ENCODE measurements at places on chromosomes 6 and 20.

- DNase-seq = no peak
Measured at GRCh38 chr6:167833396-167833763, 6.7 kb downstream of the AFDN start.

DNA sequence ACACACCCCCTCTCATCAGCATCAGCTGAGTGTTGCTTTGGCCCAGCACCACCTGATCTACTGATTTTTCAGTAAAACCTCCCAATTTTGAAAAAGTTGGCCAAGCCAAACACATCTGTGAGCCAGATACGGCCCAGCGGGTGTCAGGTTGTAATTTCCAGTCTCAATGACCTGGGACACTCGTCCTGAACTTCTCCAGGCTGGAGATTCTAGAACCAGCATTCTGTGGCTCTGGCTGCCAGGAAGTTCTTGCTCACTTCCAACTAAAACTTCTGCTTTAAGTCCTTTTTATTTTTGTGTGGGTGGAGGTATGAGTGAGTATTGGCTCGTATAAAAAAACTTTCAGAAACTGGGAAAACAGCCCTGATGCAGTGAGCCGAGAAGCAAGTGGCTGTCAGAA is 5.1 kb downstream of the KIAA1755 start:
- DNase-seq = no peak

GRCh38 chr20:32241807-32242206 is 34.1 kb downstream of the POFUT1 start:
- DNase-seq = no peak

GRCh38 chr6:124223611-124224345 is 420.1 kb downstream of the NKAIN2 start:
- DNase-seq = no peak

GRCh38 chr6:17281100-17281496 is at the start of gene RBM24:
Gene RBM24, plus strand, starts transcription at chr6:17281361. Its CDS starts 221 bp downstream, at chr6:17281582.
- no peak for DNase-seq

- no peak for DNase-seq
Measured at GRCh38 chr6:139010674-139011073, 17.9 kb upstream of the ABRACL start.

DNA sequence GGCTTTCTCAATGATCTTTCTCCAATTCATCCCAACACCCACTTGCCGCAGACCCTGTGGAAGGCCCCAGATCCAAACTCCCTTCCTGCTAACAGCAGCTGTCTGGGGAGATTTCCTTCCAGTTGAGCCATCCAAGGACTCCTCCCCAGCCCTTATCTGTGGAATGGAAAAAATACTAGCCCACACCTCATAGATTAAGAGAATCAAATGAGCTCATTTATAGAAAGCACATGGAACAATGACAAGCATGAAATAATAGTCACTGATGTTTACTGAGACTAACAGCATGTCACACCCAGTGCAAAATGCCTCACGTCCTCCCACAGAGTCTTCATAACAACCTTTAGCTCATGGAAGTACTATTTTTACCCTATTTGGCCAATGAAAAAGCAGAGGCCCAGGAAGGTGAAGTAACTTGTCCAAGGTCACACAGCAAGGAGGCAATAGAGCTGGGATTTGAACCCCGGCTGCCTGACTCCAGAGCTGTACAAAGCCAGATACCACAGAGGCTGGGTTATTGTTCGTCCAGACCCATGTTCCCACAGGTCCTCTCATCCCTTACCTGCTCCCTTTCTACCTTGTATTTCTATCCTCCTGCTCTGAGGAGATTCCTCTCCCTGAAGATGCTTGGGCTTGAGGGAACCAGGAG is 23.4 kb upstream of the PTGIS start:
- DNase-seq = no peak

- no peak for DNase-seq
Measured at GRCh38 chr6:157967020-157967419, 14.6 kb upstream of the SYNJ2 start.

DNA sequence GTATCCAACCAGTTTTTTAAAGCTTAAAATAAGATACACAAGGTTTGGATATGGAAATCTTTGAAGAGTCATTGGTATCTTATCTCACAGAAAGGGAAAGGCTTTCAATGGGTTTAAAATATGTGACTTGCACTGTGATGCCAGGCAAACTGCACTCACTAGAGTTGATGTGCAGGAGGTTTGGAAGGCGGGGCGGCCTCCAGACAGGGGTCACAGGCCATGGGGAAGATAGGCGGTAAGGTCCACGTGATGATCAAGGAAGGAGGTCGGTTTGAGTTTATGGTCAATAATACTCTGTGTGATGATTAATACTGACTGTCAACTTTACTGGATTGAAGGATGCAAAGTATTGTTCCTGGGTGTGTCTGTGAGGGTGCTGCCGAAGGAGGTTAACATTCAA is 9.5 kb upstream of the RAMACL start:
- no peak for DNase-seq

DNA sequence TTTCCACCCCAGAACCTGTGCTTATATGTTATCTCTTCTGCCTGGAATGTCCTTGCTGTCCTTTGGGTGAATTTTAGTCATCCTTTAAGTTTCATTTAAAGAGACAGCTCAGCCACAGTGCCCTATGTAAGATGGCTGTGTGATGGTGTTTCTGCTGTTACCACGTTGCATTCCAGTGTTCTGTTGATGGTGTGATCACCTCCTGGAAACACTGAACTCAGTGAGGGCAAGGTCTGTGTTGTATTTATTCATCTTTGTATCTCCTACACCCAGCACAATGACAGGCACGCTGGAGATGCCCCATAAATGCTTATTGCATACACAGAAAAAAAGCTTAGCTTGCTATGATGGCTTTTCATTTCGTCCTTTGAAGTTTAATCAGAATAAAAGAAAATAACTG is 102.5 kb downstream of the MAP3K7 start:
- DNase-seq = no peak

DNA sequence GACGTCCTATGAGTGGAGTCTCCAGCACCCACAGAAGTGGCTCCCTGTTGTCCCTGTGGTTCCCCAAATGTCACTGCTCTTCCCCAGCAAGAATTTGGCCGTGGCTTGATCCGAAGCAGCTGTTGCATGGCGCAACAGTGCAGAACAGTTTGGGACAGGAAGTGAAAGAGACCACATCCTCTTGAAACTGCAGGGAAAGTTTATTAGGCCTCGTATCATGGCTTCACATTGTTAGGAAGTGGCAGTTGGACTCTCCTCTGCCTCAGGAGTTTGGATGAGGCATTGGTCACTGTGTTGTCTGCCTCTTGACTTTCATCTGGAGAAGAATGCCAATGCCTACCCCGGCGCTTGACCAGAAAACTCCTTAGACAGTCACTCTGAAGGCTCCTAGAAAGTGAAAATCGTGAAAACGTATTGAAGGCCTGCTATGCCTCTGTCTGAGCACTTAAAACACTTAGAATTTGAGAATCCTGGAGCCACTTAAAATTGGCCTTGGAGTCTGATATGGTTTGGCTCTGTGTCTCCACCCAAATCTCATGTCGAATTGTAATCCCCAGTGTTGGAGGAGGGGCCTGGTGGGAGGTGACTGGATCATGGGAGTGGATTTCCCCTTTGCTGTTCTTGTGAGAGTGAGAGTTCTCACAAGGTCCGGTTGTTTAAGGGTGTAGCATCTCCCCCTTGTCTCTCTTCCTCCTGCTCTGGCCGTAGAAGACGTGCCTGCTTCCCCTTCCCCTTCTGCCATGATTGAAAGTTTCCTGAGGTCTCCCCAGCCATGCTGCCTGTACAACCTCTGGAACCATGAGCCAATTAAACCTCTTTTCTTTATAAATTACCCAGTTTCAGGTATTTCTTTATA is 334.9 kb upstream of the JARID2 start:
- peak; percentile 97 for DNase-seq

DNA sequence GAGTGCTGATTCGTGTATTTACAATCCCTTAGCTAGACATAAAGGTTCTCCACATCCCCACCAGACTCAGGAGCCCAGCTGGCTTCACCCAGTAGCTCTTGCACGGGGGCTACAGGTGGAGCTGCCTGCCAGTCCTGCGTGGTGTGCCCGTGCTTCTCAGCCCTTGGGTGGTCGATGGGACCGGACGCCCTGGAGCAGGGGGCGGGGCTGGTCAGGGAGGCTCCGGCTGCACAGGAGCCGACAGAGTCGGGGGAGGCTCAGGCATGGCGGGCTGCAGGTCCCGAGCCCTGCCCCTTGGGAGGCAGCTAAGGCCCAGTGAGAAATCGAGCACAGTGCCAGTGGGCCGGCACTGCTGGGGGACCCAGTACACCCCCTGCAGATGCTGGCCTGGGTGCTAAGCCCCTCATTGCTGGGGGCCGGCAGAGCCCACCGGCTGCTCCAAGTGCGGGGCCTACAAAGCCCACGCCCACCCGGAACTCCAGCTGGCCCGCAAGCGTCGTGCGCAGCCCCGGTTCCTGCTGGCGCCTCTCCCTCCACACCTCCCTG is 48.9 kb upstream of the UST start:
- no peak for DNase-seq

GRCh38 chr20:2606507-2607006 is 45.9 kb upstream of the NOP56 start:
- no peak for DNase-seq

GRCh38 chr6:129908858-129909257 is 47.7 kb upstream of the TMEM244 start:
- no peak for DNase-seq

GRCh38 chr6:55826941-55827340 is 48.4 kb downstream of the BMP5 start:
- DNase-seq = no peak

DNA sequence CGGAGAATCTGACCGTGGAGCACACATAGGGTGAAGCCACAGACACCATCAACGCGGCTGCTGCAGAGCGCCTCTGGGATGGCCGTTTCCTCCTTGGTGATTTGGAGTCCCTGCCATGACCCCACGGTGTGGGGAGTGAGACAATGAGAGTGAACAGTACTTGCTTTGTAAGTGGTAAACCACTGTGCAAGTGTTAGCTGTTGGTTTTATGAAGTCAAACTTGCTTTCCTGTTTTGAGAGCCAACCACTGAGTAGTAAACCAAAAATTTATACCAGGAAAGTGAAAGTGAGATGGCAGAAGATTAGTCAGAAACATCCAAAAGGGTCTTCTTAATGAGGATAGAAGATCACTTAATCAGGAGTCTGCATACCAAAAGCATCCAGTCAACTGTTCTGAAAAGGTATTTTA is 160.7 kb downstream of the FOXC1 start:
- DNase-seq = no peak

DNA sequence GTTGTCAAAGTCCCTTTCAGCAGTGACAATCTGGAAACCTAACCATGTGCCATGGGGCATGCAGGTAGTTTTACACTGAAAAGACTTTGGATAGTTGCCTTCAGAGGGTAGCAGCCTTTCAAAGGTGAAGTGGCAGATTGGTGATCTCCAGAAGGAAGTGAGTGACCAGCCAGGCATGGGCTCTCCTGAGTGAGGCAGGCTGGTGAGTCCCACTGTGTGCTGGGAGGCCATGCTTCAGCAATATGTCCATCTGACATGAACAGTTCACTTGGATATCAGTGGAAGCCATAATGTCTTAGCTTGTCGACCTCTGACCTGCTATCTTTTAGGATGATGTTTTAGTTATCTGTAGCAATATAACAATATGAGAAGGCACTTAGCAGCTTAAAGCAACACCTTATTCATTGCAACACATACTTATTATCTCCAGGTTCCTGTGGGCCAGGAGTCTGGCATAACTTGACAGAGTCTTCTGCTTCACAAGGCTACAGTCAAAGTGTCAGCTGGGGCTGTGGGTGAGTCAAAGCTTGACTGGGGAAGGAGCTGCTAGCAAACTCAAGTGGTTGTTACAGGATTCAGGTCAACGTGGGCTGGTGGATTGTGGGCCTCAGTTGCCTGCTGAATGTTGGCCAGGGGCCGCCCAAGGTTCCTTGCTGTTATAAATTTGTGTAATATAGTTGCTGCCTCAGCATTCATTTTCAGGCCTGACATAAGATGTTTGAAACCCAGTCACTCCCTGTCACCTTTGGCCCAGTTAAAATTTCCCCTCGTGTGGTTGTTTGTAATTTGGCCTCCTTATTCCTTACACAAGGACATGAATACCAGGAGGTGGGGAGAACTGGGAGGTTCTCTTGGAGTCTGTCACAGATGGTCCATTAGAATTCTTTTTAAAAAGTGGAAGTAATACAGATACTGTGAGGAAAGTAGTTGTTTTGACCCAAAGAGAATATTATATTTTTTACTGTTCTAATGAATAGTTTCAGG is 100.2 kb downstream of the UST start:
- no peak for DNase-seq

DNA sequence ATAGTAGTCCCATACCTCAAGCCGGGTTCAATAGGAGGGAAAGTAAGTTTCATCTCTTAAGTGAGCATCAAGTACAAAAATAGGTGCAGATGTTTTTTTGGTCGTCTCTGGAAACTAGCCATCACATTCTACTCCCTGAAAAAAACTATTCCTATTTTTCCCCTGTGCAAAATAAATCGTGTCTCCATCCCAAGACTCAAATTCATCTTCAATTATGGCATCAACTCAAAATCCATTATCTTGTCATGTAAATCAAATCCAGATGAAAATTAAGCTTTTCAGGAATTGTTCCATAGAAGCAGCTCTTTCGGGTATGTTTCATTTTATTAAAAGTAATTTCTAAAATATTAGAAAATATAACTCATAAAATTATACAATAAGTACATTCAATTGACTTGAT is 1368.4 kb downstream of the GRIK2 start:
- DNase-seq = no peak

- no peak for DNase-seq
Measured at GRCh38 chr6:57262488-57262887, 40.4 kb upstream of the RAB23 start.

DNA sequence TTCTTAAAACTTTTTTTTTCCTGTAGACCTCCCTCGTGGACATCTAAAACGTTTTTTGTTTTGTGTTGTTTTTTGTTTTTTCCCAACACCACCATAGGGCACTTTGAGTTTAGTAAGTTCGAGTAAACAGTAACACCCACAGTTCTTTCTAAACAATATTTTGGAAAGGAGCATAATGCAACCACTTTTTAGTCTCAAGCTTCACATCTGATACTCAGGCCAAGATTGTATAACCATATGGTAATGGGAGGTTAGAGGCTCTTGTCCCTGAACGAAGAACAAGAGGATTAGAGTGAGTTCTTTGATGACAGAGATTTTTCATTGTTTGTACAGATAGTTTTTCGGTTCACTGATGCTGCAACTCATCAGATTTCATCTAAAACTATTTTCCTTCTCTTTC is 144.6 kb downstream of the MTHFD1L start:
- DNase-seq = no peak

- no peak for DNase-seq
Measured at GRCh38 chr20:55090286-55090685, 614.9 kb downstream of the DOK5 start.

All from HL-60 (cell line).